GM06990 (cell line): ENCODE measurements at places on chromosomes 12 and 14.

- no peak for DNase-seq
These were observed 23.4 kb downstream of the HNRNPC start for GRCh38 chr14:21245813-21246212.

DNA sequence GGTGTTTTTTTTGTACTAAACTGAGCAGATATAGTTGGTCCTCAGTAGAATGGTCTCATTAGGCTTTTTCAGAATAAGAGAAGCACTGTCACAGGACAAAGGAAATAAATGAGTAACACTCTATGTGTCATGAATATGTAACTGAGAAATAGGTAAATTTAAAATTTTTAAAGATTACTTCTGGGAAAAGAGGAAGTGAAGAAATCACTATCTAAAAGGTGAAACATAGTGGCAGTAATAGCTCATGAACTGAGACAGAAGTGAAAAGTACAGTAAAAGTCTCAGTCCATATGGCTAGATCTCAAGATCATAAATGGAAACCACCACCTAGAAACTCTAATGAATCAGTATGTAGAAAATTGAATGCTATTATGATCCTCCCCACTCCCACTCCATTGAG is 89.3 kb upstream of the TTC7B start:
- DNase-seq, result peak; percentile 37

DNA sequence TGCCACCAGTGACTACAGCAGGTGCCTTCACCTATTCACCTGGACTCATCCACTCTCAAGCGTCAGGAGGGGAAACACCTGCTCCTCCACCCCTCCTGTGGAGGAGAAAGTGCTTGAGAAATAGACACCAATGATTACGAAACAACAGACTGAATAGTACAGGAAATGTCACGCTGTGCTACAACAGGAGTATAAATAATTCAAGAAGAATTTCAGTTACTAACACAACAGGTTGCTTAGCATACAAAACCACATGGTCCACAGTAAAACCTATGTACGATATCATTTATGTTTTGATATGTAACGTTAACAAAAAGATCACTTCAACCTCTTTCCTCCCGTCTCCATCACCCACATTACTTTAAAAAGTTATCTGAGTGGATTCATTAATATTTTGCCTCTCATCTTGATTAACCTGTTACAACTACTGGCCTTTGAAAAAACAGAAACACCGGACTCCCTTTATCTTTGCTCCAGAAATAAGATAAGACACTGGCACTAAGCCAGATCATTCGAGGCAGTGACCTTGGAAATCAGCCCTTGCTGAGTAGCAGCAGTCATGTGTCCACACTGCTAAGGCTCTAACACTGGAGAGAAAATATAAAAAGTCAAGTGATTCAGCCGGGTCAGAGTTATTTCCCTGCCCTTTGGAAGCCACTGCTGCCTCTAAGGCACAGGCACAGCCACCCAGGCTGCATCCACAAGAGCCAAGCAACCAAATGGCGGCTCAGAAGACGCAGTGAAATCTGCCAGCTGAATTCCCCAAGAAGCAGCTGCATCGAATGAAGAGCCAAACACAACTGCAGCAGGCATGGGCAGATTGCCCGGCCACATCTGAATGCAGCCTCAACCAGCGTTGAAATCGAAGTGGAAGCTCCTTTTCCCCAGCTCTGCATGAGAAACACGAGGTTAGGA is 40.9 kb downstream of the NT5DC3 start:
- DNase-seq, result no peak

GRCh38 chr12:52496590-52497071 is 3.6 kb upstream of the KRT6A start:
- DNase-seq, result no peak
